Frontal cortex (tissue), 4 donors: ENCODE measurements at places on chromosomes 3 and 15.

GRCh38 chr15:42085236-42085605 lies 9.1 kb downstream of the PLA2G4D start:
- DNase-seq, result no peak

DNA sequence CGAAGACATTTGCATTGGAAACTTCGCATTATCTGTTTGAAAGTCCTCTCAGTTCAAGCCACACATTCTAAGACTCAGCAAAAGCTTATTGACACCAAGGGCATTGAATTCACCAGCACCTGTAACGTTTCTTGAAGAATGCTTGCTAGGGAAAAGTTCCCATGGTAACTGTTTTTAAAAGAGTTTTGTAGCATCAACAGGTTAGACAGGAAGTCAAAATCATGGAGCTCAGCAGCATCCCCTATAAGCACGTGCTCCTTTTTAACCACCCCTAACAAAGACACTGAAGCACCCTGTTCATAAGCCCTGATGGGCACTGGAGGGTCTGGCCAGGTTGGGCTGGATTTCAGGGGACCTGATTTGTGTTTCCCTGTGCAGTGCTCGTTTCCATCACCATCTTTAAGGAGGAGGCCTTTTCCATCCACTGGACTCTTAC lies 229.7 kb upstream of the BHLHE40 start:
- no peak for DNase-seq

GRCh38 chr3:56977561-56977889 lies 82.9 kb upstream of the SPATA12 start:
- DNase-seq, result no peak

DNA sequence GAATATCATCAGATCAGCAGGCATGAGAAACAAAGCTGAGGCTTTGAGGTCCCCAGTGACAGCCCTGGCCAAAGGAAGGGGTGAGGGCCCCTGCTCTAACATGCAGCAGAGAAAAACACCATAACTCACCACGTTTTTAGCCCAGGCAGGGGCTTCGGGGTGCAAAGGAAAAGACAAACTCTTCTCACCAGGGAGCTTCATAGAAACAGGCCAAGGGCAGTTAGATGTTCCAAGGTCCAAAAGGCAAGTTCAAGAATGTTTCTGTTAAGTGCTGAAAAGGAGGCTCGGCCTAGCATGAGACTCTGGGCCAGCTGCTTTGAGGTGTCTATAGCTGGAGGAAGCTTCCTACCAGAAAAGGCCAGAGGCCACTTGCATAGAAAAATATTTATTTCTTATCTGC lies 608.4 kb upstream of the CFAP20DC start:
- no peak for DNase-seq

GRCh38 chr3:135792174-135792573 lies 173.4 kb upstream of the PPP2R3A start:
- no peak for DNase-seq

DNA sequence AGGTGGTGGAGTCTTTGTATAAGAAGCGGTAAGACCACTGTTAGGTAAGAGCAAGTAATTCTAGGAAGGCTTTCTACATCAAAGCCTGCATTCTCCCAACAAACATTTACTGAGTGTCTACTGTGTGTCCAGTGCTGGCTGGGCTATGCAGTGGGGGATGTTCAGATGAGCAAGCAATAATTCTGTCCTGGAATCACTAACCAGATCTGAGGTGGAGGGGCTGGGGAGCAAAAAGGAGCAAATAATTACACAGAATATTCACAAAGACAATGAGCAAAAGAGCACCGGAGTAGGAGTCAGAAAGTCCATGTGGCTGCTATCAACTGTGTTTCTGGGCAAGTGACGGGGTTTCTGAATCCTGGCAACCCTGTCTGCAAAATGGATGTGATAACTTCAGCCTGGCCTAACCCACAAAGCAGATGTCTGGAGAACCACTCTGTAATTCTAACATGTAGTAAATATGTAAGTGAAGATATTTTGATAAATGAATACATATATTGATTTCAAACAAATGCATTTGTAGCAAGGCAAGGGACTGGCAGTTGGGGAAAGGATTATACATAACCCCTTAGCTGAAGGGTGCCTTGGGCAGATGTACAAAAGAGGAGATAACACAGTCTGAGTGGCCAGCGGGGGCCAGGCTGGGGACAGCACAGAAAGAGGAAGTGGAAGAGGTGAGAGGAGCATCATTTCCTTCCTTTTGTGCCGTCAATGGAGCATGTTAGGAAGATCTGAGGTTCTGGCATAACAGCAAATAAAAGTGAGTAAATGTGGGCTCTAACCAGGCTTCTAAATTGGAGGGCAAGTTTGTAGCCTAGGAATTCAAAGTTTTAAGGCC lies 28.8 kb downstream of the CYP8B1 start:
- DNase-seq, result no peak

GRCh38 chr3:50233176-50233575 lies 2.8 kb upstream of the GNAI2 start:
- no peak for DNase-seq
